ENCODE measurements at places on chromosomes 13 and 19.

- no peak for DNase-seq
These were observed 15.9 kb upstream of the ELAVL1 start for GRCh38 chr19:8021374-8021773.

GRCh38 chr19:51531349-51532315 is at the start of gene SIGLEC6:
SIGLEC6 (minus strand) TSS chr19:51531670; CDS start chr19:51531648, 22 bp downstream.
- no peak for DNase-seq

- DNase-seq, result no peak
These were observed 197.2 kb downstream of the TEX29 start for GRCh38 chr13:111517641-111518010.

DNA sequence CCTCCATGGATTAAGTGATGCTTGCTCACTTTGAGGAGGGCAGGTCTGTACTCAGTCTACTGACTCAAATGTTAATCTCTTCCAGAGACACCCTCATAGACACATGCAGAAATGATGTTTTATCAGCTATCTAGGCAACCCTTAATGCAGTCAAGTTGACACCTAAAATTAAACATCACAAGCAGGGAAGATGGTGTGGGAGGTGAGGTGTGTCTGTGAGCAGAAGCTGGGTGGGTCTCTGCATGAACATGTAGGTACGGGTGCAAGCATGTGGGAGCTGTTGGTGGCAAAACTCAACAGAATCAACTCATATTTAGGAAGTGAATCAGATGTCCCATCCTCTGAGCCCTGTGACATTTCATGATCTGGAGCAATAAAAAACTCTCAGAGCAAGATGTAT is 249.2 kb upstream of the SGCG start:
- no peak for DNase-seq

DNA sequence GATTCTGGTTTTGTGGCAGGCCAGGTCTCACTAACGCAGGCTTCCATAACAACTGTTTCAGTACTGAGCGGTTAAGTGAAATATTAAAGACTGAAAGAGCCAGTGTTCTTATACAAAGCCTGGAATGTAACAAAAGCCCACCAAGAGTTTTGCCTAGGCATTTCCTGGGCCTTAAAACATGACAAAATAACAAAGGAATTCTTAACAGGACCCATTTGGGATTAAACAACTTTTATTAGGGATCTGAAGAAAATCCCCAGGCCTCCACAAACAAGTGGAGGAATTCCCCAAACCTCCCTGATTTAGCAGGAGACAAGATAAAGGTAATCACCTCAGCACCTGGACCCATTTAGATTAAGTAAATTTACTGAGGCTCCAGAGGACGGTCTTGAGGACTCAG is 799.7 kb upstream of the SPRY2 start:
- DNase-seq, result no peak

- peak; percentile 31 for DNase-seq
These were observed 5.4 kb upstream of the MTRF1 start for GRCh38 chr13:41268764-41269163.

GRCh38 chr13:99269627-99270241 is 11.6 kb upstream of the GPR18 start:
- peak; percentile 24 for DNase-seq

DNA sequence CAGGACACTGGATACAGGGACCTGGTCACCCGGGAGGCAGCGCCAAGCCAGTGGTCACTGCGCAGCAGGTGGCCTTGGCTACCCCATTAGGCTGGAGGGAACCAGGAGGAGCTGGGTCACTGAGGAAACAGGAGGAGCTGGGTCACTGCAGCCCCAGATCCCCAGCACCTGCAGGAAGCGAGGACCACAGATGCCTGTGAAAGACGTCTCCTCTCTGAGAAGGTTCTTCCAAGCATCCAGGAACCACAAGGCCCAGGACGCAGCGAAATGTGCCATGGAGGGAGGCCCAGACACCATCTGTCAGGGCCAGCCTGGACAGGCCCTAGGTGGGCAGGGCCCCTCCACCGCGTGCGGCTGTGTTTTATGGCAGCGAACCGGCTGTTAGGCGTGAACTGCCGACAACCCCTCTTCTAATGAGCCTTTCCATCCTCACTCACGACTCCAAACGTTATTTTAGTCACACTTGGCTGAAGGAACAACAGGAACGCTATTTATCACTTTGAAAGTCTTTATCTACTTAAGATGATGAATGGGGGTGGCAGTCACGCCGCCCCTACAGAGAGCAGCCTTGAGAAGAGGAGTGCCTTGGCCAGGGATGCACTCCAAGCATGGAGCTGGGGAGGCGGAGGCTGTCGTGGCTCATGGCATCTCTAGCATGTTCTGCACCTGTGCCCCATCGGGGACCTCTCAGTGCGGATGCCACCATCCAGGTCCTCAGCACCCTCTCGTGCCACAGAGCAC is 53.3 kb downstream of the CEBPG start:
- no peak for DNase-seq

DNA sequence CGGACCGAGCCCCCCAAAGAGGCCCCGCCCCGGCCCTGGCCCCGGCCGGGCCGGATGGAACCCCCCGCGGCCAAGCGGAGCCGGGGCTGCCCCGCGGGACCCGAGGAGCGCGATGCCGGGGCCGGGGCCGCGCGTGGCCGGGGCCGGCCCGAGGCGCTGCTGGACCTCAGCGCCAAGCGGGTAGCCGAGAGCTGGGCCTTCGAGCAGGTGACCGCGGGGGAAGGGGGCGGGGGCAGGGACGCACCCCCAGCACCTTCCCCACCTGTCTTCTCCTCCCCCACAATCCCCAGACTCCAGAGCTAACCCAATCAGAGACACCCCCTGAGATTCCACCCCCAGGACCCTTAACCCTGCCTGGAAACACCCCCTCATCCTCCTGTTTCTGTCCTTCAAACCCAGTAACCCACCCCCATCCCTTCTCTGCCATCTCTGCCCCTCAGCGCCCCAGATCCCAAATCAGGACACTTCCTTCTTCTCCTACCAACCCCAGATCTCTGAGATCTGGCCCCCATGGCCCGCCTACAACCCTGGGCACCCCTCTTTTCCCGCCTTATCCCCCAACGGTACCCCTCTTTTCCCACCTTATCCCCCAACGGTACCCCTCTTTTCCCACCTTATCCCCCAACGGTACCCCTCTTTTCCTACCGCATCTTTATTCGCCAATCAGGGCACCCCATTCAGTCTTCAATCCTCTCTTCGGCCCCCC is 505 bp downstream of the ZSWIM4 start:
- no peak for DNase-seq

DNA sequence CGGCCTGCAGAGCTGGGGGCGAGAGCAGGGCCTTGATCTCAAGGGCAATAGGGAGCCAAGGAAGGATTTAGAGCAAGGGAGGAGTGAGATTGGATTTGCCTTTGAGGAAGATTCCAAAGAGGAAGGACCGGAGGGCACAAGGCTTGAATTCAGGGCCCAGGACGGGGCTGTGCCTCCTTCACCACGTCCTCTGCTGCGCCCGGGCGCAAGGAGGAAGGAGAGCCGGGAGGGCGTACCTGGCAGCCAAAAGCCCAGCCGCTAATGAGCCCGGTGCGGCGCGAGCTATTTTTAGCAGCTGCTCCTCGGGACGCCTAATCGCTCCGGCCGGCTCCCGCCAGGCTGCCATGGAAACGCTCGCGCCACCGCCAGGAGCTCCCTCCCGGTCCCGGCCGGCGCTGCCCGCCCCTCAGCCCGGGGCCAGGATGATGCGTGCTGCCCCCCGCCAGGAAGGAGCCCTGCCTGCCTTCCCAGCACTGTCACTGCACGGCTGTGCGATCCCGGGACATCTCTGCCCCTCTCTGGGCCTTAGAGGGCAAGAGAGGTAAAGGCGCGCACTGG is 31.3 kb downstream of the TINCR start:
- DNase-seq, result no peak

DNA sequence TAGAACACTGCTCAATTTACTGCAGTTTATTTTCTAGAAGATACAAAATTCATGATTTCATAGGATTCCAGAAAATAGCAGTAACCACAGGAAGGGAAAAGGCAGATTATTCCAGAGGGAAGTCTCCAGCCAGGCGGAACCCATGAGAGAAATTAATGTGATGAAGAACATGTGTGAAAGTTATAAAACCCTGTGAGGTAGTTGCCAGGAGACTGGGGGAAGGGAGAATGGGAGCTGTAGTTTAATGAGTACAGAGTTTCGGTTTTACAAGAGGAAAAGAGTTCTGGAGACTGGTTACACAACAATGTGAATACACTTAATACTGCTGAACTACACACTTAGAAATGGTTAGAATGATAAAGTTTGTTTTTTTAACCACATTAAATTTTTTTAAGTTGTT is 14.2 kb upstream of the PDX1 start:
- DNase-seq, result no peak

DNA sequence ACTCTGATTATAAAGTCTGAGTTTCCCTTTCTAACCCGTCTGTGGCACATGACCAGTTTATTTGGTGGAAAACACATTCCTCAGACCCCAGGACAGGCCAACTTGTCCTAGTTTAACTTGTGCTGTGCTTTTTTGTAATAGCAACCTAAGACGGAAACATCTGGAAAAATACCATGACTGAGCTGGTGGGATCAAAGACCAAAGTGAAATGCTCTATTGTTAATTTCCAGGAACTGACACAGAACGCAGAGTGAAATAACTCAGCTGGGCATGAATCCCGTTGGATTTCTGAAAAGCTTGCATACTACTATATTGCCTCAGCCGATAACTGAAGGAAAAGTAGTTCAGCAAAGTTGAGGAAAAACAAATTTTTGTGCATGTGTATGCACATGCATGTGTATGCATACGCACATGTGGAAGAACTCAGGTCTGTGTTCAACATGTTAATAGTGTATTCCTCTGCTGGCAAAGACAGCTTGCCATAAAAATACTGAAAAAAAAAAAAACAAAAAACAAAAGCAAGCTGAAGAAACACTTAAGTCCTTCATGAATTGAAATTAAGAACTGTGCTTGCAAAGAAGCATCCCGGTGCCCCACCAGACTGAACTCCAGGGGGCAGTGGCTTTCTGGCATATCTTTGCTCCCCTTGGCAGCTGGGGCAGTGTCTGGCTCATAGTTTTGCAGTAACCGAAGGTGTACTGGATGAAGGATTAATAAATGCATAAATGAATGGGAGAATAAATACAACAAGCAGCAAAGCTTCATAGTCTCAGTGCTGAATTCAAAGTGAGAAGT is 187.8 kb downstream of the LHFPL6 start:
- no peak for DNase-seq

DNA sequence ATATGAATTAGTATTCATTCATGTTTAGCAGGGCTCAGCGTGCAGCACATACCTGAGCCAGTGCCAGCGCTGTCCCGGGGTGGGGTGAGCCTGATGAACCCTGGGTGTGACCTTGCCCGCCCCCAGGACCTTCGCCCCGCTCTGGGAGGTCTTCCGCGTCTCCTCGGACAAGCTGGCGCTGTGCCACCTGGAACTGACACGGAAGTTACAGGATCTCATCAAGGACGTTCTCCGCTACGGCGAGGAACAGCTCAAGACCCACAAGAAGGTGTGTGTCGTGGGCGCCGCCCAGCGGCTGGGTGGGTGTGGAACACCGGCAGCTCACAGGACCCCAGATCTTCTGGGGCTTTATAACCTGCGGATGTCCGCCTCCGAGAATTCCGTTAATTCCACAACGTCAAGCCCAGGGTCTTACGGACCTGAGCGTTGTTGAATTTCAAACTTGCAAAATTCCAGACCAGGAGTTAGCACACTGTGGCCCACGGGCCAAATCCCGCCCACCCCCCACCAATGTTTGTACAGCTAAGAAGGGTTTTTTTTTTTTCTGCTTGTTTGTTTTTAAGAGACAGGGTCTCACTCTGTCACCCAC is 15.4 kb downstream of the FCHO1 start:
- no peak for DNase-seq

DNA sequence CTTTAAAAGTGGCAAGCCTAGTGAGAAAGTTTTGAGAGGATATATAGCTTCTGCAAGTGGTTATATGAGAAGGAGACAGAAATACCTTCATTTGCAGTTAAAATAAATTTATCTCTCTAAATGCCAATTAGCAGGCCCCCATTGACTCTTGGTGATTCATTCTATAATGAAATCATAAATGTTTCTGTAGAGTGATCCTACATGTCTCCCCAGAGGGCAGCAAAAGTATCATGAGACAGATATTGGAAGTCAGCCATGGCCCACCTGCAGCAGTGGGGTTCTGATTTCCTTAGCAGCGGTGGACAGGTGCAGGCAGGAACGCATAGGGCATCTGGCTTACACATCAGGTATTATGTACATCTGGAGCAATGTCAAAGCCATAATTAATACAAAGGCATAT is 385.4 kb upstream of the SLC10A2 start:
- DNase-seq, result no peak
